ENCODE measurements at places on chromosomes 7 and 10.

GRCh38 chr7:140315498-140316164 lies 82.7 kb downstream of the SLC37A3 start:
- DNase-seq: no peak

GRCh38 chr10:122348935-122349361 lies 25.6 kb upstream of the PLEKHA1 start:
- DNase-seq: no peak

GRCh38 chr7:21020667-21021066 lies 234.0 kb upstream of the SP8 start:
- DNase-seq: no peak

DNA sequence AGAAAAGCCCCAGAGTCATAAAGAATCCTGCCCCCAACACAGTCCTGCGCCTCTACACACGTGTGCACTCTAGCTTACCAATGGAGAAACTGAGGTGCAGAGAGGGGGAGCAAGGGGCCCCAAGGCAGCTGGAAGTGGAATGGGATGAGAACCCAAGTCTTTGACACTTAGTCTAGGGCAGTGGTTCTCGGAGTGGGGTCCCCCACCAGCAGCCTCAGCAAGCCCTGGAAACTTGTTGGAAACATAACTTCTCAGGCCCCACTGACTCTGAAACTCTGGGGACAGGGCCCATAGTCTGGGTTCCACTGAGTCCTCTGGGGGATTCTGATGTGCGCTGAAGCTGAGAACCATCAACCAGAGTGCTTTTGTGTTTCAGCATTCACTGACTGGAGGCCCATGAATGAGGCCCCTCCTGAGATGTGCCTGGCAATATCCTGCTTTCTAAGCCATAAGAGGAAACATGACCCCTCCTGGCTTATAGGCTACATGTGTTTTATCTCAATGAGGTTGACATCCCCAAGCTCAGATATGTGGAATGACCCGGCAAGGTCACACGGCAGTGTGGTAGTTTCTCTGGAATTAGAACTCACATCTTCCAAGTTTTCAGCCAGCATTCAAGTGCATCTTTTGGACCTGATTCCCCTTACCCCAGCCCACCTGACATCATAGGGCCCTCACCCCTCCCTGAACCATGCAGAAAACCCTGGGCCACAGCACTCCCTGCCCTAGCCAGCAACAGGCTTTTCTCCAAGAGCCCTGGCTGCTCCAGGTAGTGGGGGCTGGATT lies 147.3 kb upstream of the PCBD1 start:
- no peak for DNase-seq

GRCh38 chr10:119190353-119190752 lies 11.7 kb upstream of the PRDX3 start:
- no peak for DNase-seq

DNA sequence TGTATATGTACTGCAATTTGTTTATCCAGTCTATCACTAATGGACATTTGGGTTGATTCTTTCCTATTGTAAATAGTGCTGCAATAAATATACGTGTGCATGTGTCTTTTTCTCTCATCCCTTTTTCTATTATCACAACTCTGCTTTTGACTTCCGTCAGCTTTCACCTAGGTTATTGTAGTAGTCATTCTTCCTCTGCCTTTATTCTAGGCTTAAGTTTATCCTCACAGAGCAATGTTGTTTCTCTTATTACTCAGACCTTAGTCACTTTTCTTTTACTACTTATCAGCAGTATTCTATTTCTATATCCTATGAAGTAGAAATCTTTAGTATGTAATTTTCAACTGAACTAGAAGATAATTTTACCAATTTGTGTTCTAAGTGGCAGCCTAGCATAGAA lies 175.3 kb upstream of the SEMA3E start:
- DNase-seq: no peak

GRCh38 chr10:69048103-69048502 lies 39.8 kb upstream of the SRGN start:
- no peak for DNase-seq

- no peak for DNase-seq
Observed at GRCh38 chr10:117666965-117667364, 124.4 kb downstream of the EMX2 start.

DNA sequence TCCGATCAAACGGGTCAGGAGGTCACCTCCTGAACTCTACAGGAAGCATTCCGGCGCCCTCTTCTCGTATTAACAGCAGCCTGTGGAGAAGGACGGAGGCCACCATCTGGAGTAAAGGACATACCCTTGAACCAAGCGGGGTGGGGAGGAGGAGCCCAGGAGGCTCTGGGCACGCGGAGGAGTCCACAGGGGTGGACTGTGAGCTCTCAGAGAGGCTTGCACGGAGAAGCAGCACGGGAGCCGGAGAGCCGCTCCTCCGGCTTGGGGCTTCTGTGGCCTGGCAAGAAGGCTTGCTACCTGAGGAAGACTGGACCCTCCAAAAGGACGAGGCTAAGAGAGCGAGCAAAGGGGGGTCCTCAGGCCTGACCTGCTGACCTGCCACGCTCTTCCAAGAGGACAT lies 77.9 kb downstream of the MAD1L1 start:
- DNase-seq: no peak

GRCh38 chr10:31456468-31456867 lies 137.5 kb downstream of the ZEB1 start:
- DNase-seq: no peak

DNA sequence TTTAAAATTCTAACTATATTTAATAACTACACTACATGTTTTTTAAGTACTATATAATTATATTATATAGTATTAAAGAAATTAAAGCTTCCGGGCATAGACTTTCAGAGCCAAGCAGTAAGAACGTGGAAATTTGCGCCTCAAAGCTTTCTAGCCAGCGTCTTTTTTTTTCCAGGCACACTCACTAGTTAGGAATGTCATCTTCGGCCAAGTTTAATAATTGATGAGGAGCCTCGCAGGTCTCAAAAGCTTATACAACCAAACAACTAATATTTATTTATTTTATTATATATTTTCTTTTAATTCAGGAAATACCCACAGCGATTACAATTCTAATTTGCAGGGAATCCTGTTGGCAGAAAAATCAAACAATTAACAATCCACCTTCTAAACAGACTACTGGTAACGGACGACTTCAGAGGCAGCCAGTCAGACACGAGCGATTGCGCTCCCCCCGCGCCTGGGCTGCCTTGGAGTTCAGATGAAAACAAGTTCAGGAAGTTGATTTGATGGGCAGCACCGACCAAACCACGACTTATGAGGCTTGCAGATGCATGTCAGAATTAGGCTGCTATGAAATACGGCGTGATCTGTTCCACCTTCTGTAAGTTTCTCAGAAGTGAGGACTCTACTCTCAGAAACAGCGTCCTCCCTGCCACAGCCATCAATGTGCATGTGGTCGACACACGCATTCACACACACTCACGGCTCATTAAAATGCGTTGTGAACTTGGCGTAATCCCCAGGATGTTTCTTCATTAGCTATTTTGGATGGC lies 431.8 kb upstream of the MGMT start:
- no peak for DNase-seq

GRCh38 chr10:73816917-73817729 lies 5.7 kb upstream of the NDST2 start:
- no peak for DNase-seq

- DNase-seq: no peak
Observed at GRCh38 chr7:152527610-152528032, 91.8 kb upstream of the KMT2C start.

- DNase-seq: no peak
Observed at GRCh38 chr10:23522345-23522744, 83.5 kb downstream of the OTUD1 start.

- DNase-seq: no peak
Observed at GRCh38 chr10:71217266-71218045, 5.1 kb downstream of the UNC5B start.

- DNase-seq: no peak
Observed at GRCh38 chr7:80145780-80146422, 11.3 kb downstream of the GNAI1 start.

DNA sequence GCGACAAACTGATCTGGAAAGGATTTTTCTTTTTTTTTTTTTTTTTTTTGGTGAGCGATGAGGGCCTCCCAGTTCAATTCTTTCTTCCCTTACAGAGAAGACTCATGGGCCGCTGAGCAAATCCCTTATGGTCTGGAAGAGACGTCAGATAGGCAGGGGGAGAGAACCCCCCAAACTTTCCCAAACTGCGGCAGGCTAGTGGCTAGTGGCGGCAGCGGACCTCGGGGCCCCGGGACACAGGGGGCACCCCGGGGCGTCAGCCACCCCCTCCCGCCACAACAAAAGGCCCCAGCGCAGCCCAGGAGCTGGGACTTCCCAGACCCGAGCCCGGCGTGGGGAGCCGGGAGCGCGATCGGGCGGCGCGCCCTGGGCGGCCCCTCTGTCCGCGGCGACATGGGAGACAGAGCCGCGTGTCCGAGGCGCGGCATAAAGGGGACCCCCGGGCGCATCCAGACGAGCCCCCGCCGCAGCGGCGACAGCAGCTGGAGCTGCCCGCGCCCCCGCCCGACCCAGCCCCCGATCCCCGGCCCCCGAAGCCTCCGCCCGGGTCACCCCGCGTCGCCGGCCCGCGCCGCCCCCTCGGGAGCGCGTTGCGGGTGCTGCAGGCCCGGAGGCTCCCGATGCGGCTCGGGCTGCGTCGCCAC lies 755 bp downstream of the FAM171A1 start:
- DNase-seq: no peak

DNA sequence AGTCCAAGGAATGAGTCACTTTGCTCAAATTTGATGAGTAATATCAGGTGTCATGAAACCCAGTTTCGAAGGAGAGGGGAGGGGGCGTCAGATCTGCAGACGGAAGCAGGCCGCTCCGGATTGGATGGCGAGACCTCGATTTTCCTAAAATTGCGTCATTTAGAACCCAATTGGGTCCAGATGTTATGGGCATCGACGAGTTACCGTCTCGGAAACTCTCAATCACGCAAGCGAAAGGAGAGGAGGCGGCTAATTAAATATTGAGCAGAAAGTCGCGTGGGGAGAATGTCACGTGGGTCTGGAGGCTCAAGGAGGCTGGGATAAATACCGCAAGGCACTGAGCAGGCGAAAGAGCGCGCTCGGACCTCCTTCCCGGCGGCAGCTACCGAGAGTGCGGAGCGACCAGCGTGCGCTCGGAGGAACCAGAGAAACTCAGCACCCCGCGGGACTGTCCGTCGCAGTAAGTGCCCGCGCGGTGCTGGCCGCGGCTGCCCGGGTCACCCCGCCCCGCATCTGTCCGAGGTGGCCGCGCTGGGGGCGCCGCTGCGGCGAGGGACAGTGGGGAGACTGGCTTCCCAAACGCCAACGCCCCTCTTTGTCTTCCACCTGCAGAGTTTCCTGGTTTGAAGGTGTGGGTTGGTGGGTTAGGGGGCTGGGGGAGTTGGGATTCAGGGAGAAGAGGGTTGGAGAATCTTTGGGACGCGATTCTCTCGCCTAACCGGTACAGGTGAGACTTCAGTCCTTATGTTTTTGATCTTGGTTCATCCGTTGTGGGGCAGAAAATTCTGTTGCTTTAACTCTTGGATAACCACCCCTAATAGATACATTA lies at the start of gene TAC1:
Gene TAC1, plus strand, starts transcription at position 351 of the 829 bp plus-strand sequence. CDS start 527 bp downstream, outside the sequence.
- no peak for DNase-seq
